ENCODE measurements at places on chromosomes 2 and 18. TPM values are rescaled to one million over a fixed set of nuclear protein-coding genes. Genes with fewer than 3 reads are reported as not detected.
A peak's percentile ranks its signal among the peaks of the same experiment; 100 is the strongest.

GRCh38 chr2:160111951-160112798 lies 49.8 kb upstream of the PLA2R1 start:
- H3K36me3 ChIP-seq: peaks cover 4% of the 10 kb centered on the region
- no peak overlapping the region for H3K27ac ChIP-seq
- H3K4me1 ChIP-seq: no peaks in the 10 kb centered on the region
- no peaks in the 10 kb centered on the region for H3K27me3 ChIP-seq
- no peak for DNase-seq

GRCh38 chr2:84556190-84556589 lies 39.9 kb downstream of the DNAH6 start:
- H3K27me3 ChIP-seq: no peaks in the 10 kb centered on the region
- DNase-seq: no peak
- H3K27ac ChIP-seq: no peak overlapping the region

DNA sequence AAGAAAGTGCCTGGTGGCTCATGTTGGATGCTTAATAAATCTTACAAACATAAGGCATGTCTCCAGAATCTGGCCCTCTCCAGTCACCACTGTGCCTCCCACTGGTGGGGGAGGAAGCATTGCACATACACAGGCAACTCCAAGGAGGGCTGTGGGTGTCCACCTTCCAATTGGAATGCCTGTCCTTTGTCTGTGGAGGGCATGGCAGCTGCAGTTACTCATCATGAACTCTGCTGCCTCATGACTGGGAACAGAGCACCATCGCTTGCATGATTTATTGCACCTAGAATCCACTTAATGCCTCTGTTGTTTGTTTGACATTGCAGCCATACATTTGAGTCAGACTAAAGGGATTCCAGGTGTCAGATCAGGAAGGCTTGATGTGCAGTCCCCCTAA lies 278.9 kb downstream of the PRKCE start:
- no peaks in the 10 kb centered on the region for H3K36me3 ChIP-seq
- H3K4me3 ChIP-seq: no peak overlapping the region
- H3K27me3 ChIP-seq: no peaks in the 10 kb centered on the region
- no peak for DNase-seq

DNA sequence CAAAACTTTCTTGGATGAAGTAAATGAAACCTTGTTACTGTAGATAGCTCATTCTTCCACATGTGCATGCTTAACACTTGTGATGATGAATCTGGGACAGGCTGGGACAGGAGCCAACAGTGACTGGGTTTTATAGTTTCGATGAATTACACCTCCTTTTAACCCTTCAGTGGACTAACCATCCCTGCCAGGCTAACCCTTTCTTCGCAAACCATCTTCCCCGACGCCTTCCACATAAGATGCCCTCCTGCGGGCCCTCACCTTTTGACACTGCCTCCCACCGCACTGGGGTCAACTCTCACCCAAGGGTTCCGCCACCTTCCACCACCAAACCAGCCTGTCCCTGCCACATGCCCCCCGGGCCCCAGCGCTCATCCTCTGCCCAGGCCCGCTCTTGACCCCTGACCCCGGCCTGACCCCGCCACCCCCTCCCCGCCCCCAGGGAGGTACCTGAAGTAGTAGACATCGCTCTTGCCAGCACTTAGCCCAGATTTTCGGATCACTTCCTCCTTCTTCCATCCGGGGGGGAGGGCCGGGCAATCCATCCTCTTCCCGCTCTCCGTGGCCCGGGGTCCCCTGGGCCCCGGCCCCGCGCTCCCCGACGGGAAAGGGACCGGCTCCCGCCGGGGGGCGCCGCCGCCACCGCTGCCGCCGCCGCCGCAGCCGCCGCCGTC lies 764 bp downstream of the MBD2 start:
- H3K27ac ChIP-seq: peak overlapping the region; percentile 70
- H3K27me3 ChIP-seq: no peaks in the 10 kb centered on the region
- DNase-seq: peak; percentile 82
- H3K4me3 ChIP-seq: peak overlapping the region; percentile 60
- H3K4me1 ChIP-seq: peaks cover 8% of the 10 kb centered on the region

DNA sequence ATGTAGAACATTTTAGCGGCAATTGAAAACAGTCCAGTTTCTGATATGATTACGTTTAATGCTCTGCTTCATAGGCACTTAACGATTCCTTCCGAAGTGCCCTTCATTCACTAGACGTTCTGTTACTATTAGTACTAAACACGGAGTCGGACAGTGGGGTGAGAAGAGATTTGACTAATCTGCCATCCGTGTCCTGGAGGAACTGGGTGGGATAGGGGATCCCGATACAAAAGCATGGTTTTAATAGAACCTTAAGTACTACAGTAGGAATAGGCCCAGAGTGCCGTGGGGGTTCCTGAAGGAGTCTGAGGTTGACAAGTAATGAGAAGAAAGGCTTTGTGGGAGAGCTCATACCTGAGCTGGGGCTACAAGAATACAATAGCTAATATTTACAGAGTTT lies 631 bp downstream of the MORN2 start:
- no peak overlapping the region for H3K27ac ChIP-seq
- peaks cover 6% of the 10 kb centered on the region for H3K4me1 ChIP-seq
- H3K27me3 ChIP-seq: no peaks in the 10 kb centered on the region
- H3K4me3 ChIP-seq: peak overlapping the region; percentile 91

Gene TSPYL6
- polyA plus RNA-seq: 0.06 TPM

Gene IL1RL1
- polyA plus RNA-seq: 0.46 TPM

DNA sequence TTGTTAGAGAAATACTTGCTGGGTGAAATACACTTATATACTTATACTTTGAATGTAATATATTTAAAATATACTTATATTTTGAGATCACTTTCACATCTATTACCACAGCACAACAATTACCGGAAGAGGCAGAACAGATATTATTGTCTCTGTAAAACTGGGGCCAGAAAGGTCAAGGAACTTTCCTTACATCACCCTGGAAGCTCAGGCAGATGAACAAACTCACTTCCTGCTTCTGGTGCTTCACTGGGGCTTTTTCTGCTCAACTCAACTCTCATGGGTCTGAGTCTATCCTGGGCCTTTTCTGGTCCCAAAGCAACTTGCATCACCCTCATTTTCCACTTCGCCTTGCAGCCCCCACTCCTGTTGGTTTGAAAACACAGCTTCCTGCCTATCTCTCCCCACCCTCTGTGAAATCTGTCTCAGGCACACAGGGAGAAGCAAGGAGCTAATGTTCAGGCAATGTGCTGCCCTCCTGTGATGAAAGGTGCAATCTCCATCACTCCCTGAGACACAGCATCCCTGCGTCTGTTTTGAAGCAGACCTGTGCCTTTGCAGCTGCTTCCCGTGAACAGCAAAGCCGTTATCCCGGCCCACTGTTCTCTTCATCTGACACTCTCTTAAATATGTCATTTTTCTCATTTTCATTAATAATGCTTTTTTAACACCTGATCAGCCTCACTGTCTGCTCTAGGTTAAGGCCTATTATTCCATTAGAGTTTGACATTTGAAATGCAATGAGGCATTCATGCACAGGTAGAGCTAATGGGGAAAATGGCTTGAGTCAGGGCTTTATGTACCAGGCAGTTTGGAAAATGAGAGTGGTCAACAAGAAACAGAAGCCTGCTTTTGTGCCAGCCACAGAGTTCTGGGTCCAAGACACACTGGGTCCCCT lies 251.9 kb upstream of the CHAC2 start:
- no peak for DNase-seq
- no peaks in the 10 kb centered on the region for H3K27me3 ChIP-seq
- no peaks in the 10 kb centered on the region for H3K4me1 ChIP-seq
- no peaks in the 10 kb centered on the region for H3K36me3 ChIP-seq
- no peak overlapping the region for H3K4me3 ChIP-seq

All from large intestine (tissue), 12 donors.